GM23248 (cell line): ENCODE measurements at places on chromosomes 16 and 17. TPM values are rescaled to one million over a fixed set of nuclear protein-coding genes. Genes with fewer than 3 reads are reported as not detected.
A peak's percentile ranks its signal among the peaks of the same experiment; 100 is the strongest.

- DNase-seq, result peak; percentile 3
Measured at GRCh38 chr17:8249621-8250500, 772 bp downstream of the PFAS start.

DNA sequence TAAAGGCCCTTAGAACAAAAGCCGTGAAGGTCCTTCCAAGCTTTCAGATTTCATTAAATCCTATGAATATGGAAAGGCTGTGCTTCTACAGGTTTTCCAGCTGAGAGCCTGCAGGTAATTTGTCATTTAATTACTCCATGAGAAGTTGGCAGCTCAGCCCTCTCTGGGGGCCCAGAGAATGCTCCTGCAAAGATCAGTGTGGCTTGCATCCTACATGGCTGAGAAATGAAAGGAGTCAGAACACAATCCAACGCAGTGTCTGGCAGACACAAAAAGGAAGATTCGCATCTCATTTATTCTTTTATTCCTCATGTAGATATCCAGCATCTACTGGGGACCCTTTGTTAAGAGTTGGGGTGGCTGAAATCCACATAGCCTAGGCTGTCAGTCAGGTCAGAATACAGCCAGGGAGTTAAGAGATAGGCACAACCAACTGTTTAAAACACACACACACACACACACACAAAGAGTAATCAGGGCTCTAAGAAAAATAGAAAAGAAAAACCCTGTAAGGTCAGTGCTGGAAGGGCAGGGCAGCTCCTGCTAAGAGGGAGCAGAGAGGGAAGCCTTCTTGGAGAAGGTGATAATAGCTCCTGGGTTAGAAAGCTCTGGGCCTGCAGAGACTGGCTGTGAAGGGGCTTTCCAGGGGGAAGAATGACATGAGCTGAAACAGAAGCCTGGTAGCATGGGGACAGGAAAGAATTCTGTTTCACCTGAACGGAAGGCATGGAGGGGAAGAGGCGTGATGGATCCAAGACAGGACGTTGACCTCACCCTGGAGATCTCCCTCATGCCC, 46.9 kb upstream of the WSCD1 start:
- DNase-seq, result no peak

- no peak for DNase-seq
Measured at GRCh38 chr16:75218256-75219076, at the start of gene CTRB1. Gene CTRB1, plus strand, starts transcription at chr16:75218988. Its CDS starts 20 bp downstream, at chr16:75219008.

DNA sequence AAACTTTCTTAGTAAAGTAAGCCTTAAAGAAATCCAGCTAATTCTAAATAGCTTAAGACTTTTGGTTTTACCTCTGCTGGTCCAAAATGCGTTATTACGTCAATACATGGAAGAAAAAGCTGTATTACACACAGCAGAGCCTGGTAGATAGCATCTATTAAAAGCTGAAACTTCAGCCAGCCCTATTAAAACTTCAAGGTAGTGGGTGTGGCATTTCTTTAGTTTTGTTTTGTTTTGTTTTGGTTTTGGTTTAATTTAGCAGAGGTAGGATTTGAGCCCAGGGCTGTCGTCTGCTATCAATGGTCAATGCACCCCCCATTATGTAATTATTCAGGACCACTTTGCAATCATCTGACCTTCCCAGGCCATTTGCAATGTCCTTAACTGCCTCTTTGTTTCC, 318.4 kb upstream of the MAF start:
- DNase-seq, result no peak

GRCh38 chr17:72496461-72496860, 375.6 kb downstream of the SOX9 start:
- DNase-seq, result peak; percentile 49

- no peak for DNase-seq
Measured at GRCh38 chr17:57357392-57357784, 101.1 kb downstream of the MSI2 start.

DNA sequence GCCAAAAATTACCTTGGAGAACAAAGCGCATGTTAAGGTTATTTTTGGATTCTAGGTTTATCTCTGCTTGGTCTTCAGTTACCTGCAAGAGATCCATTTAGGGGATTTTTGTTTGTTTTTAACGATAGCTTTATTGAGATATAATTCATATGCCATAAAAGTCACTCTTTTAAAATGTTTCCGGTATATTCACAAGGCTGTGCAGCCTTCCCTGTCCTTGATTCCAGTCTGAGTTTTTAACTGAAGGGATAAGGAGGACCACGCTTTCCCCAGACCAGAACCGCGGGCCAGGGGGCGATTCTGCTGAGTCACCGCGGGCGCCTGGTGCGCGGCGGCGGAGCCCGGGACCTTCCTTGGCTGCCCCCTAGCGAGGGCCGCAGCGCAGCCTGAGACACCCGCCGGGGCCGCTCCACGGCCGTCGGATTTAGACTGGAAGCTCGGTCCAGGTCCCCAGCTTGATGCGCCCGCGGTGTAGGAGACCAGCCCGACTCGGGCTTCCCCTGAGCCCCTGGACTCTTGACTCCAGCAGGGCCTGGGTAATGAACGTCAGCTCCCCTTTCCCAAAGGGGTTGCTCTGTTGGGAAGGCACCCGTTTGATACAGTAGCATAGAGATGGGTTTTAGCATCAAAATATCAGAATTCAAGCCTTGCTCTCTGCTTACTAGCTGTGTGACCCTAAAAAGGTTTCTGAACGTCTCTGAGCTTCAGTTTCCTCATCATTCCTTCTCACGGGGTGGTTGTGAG, 50.0 kb upstream of the STH start:
- DNase-seq, result peak; percentile 90

DNA sequence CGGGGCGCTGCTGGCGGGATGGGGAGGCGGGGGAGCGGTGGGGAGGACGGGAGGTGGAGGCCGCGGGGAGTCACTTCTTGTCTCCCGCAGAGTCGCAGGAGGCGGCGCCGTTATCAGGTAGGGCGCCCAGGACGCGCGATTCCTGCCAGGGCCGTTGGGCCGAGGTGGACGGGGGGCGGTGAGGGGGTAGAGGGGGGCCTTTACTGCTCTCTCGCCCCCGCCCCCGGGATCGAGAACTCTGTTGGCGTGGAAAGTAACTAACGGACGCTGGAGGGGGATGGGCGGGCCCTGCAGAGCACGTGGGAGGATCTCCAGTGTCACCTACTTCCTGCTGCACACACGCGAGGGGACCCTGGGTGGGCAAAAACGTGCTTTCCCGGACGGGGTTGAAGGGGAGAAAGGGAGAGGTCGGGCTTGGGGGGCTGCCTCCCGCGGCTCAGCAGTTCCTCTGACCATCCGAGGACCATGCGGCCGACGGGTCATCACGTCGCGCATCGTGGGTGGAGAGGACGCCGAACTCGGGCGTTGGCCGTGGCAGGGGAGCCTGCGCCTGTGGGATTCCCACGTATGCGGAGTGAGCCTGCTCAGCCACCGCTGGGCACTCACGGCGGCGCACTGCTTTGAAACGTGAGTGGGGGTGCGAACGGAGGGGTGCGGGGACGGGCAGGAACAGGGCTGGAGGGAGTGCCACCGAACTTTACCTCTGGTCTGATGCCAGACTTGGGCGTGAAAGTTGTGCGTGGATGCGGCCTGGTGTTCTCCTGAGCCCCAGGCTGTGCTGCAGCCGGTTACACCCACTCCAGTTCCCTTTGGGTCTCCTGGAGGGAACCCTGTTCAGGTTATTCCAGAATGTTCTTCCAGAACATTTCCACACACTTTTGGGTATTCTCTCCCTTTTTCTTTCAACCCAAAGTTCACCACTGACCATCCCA, 569 bp downstream of the PRSS21 start:
- DNase-seq, result no peak

DNA sequence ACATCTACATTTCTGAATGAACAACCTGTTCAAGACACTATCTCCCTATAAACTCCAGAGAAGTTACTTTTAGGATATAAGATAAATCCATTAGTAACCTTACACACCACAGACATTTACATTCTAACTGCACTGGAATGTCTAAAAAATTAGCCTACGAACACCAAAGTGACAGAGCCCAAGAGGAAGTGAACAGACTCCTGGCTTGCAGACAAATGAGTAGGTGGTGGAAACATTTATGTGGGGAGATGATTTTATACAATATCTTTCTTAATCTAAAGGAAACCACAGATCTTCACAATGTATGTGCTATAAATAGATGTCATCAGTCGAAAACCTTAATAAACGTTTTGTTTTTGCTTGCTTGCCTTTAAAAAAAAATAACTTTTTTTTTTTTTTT, 18.8 kb downstream of the ZNF652 start:
- peak; percentile 73 for DNase-seq

GRCh38 chr16:2042986-2043666, 4.5 kb downstream of the NTHL1 start:
- no peak for DNase-seq

DNA sequence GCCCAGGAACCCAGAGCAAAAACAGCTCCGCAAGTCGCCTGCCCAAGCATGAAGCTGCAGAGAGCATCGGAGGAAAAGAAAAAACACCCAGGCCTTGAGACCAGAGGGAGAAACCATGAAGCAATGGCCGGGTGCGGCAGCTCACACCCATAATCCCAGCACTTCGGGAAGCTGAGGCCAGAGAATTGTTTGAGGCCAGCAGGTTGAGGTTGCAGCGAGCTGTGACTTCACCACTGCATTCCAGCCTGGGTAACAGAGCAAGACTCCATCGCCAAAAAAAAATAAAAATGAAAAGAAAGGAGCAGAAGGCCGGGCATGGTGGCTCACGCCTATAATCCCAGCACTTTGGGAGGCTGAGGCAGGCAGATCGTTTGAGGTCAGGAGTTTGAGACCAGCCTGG, 40.3 kb downstream of the C16orf95 start:
- no peak for DNase-seq

DNA sequence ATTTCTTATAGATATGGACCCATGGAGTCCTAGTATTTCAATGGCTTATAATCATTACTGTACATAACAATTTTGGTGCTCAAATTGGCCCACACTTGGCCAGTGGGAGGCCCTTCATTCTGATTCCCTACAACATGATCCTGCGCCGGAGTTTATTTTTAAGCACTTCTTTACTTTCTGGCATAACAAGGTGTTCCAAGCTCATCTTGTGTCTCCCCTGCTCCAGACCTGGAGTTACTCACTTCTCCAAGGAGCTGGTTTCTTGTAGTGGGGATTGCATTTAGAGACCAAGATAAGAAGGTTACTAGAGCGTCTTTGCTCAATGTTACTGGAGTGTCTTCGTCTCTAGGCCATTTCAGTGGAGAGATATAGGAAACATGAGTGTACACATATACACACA, 87.9 kb downstream of the MSI2 start:
- DNase-seq, result no peak

DNA sequence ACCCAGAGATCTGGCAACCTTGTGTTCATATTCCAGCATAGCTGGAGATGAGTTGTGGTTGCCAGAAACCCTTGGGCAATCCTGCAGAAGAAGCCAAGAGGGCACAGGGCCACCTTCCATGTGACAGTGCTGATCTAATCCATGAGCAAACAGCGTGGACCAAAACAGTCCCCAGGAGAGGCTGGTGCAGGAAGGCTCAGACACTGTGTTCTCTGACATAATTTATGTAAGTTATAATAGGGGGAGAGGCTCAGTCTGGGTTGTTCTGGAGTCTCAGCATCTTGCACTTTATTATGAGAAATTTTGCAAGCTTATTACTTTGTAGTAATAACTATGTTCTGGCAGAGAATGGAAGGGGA, 273.9 kb downstream of the HAPSTR1 start:
- DNase-seq, result no peak

DNA sequence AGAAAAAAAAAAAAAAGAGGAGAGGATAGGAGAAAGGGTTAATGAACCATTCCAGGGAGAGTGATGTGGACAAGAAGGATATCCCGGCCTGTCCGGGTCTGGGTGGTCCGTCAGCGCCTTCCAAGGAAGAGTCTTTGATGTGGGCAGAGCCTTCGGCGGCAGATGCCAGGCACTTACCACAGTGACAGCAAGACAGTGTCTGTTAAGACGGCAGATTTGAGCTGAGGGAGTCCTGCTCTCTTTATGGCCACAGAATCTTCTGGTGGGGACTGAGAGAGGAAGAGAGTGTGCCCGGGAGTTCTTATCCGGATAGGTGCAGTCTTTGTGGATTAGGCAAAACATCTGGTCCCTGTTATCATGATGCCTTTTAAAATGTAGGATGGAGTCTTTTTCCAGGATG, 95.2 kb downstream of the ZDHHC7 start:
- no peak for DNase-seq

DNA sequence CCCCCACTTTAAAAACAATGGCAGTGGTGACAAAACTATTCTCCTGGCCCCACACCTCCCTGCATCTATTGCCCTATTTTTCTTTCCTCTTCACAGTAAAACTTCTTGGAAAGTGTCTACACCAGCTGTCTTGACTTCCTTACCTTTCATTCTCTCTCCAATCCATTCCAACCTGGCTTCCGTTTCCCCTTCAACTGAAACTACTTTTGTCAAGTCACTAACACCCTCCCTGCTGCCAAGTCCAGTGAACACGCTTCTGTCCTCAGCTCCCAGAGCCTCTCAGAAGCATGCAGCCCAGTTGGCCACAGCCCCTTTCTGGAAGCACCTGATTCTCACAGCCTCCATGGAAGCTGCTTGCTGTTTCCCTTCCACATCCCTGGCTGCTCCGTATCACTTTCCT, 4.0 kb upstream of the SCN4A start:
- DNase-seq, result no peak

GRCh38 chr17:74196541-74197317, 6.7 kb upstream of the RPL38 start:
- no peak for DNase-seq

GRCh38 chr17:31152271-31152670, 57.5 kb downstream of the NF1 start:
- DNase-seq, result no peak

GRCh38 chr17:67411397-67411796, 34.3 kb downstream of the PITPNC1 start:
- DNase-seq, result no peak

GRCh38 chr17:17848311-17849082, 11.7 kb upstream of the SREBF1 start:
- no peak for DNase-seq

DNA sequence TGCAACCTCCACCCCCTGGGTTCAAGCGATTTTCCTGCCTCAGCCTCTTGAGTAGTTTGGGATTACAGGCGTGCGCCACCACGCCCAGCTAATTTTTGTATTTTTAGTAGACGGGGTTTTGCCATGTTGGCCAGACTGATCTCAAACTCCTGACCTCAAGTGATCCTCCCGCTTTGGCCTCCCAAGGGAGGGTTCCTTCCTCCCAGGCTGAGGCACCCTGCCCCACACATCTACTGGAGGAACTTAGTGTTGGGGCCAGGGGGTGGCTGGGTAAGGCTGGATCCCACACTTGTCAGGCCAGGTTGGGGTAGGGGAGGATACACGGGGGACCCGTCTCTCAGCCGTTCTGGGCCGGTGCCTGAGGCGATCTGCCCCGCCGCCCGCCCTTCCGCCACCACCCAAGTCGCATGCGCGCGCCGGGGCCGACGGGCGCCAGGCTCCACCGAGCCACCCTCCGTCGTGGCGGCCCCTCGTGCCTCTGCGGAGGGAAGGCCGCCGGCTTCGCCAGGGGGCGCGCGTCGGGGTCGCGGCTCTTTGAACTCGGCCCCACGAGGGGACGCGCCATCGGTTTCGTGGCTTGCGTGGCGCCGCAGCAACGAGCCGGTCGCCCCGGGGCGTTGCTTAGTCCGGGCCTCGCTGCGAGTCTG, 15.9 kb downstream of the GRB7 start:
- peak; percentile 55 for DNase-seq

The KRT39 gene
- not detected in 2 replicates for total RNA-seq

The SEZ6L2 gene
- total RNA-seq, result 30.7 and 34.7 TPM in 2 replicates

The KRT9 gene
- total RNA-seq, result not detected in 2 replicates

The SDK2 gene
- total RNA-seq, result under 0.01 TPM in 1 of 2 replicates, not detected in the other

The KCNH6 gene
- not detected in 2 replicates for total RNA-seq
